ENCODE measurements at places on chromosomes 16 and 17.

DNA sequence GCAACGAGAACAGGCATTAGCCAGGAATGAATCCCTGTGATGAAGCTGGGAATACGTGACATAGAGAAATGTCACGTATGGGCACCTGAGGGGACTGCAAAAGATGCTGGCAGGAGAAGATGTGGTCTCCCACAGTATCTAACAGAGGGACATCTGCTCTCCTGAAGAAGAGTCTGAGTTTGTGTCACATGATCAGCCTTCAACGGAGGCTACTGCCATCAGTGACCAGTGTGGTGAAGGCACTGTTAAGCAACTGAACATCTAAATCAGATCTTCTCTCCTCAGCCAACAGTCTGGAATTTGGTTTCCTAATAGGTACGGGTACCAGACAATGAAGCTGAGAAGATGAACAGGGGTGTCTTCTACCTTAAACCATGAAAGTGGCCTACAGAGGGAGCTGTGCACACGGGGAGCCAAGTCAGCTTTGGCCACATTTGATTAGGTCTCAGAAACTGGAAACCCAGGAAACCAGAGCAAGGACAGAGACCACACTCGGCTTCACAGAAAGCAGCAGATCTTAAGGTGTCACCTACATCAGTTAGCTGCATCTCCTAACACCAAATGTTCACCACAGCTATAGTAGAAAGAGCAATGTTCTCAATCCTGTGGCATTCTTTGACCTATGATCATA, 41.8 kb downstream of the BRD7 start:
- H3K36me3 ChIP-seq: peaks cover 94% of the 10 kb centered on the region
- H3K27me3 ChIP-seq: no peaks in the 10 kb centered on the region
- no peak for DNase-seq
- no peak overlapping the region for H3K27ac ChIP-seq

- DNase-seq: no peak
- no peak overlapping the region for H3K4me3 ChIP-seq
- H3K27ac ChIP-seq: peak overlapping the region; percentile 62
- peaks cover 35% of the 10 kb centered on the region for H3K4me1 ChIP-seq
Observed at GRCh38 chr17:3983606-3984484, 19.6 kb upstream of the ATP2A3 start.

DNA sequence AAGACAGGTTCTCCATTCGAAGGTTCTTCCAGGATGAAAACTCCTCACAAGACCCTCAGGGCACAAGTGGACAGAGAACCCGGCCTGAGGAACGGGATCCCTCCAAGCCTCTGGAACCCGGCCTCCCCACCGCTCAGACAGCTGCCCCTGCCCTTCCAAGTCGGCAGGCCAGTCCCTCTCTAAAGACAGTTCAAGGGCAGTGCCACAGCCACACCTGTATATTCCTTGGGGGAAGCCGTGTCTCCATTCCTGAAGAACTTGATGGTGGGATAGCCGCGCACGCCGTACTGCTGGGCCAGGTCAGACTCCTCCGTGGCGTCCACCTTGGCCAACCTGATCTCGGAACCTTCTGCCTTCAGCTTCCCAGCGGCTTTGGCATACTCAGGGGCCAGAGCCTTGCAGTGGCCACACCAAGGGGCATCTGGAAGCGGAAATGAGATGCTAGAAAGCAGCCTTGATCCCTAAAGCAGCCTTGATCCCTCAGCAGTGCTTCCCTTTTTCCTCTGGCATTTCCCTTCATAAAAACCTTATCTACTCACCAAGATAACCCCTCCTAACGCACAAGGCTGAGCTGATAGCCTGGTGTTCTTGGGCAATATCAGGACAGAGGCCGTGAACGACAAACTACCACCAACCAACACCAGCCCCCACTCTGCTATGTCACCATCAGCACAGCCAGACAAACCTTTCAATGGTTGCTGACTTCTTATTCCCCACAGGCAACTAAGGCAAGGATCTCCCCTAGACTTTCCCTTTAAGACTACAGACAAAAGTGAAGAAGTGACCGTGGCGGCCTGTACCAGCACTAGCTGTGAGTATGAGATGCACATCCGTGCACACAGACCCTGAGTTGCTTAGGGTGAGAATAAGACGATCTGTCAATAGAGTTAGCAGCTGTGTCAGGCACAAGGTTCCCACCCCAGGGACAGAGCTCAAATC, 1.1 kb downstream of the P4HB start:
- peak overlapping the region; percentile 94 for H3K4me3 ChIP-seq
- H3K27me3 ChIP-seq: no peaks in the 10 kb centered on the region
- H3K4me1 ChIP-seq: peaks cover 29% of the 10 kb centered on the region
- peaks cover 81% of the 10 kb centered on the region for H3K36me3 ChIP-seq
- peak overlapping the region; percentile 94 for H3K27ac ChIP-seq

GRCh38 chr16:68202091-68202519, 33.8 kb downstream of the ESRP2 start:
- H3K36me3 ChIP-seq: peaks cover 19% of the 10 kb centered on the region
- no peak for DNase-seq
- no peaks in the 10 kb centered on the region for H3K27me3 ChIP-seq
- no peaks in the 10 kb centered on the region for H3K4me1 ChIP-seq
- H3K4me3 ChIP-seq: no peak overlapping the region

Measured in K562 (cell line).